Muscle of arm (tissue), 14 donors: ENCODE measurements at places on chromosomes 3 and 15. TPM values are rescaled to one million over a fixed set of nuclear protein-coding genes. Genes with fewer than 3 reads are reported as not detected.

SLC27A2 gene
- 0.21 TPM for polyA plus RNA-seq

GP5 gene
- polyA plus RNA-seq: 0.20 TPM

DUOXA2 gene
- polyA plus RNA-seq: not detected

TOPAZ1 gene
- polyA plus RNA-seq: not detected

GPR160 gene
- 5.7 TPM for polyA plus RNA-seq

RTP1 gene
- polyA plus RNA-seq: 0.46 TPM

ITIH1 gene
- not detected for polyA plus RNA-seq

LRRC31 gene
- polyA plus RNA-seq: 8.3 TPM

ECE2 gene
- polyA plus RNA-seq: not detected

PGBD4 gene
- polyA plus RNA-seq: 1.9 TPM

APPL1 gene
- polyA plus RNA-seq: 45.8 TPM

PIGZ gene
- polyA plus RNA-seq: 1.5 TPM

CHRM5 gene
- polyA plus RNA-seq: 0.04 TPM

GCSAM gene
- polyA plus RNA-seq: 0.75 TPM

CHDH gene
- polyA plus RNA-seq: 1.1 TPM

ZNF774 gene
- 3.9 TPM for polyA plus RNA-seq

P3H2 gene
- polyA plus RNA-seq: 64.3 TPM

CCR1 gene
- 2.1 TPM for polyA plus RNA-seq

FEZF2 gene
- not detected for polyA plus RNA-seq

NSUN3 gene
- polyA plus RNA-seq: 8.6 TPM

SAXO2 gene
- 1.5 TPM for polyA plus RNA-seq

TRA2B gene
- 136 TPM for polyA plus RNA-seq

SERPINI2 gene
- polyA plus RNA-seq: 0.16 TPM

SLC22A14 gene
- polyA plus RNA-seq: not detected

PODXL2 gene
- 10.5 TPM for polyA plus RNA-seq

DGKG gene
- polyA plus RNA-seq: 2.6 TPM

OR4M2 gene
- polyA plus RNA-seq: not detected

CACNA2D3 gene
- polyA plus RNA-seq: 4.9 TPM

TUSC7 gene
- not detected for polyA plus RNA-seq

GPR171 gene
- polyA plus RNA-seq: 0.20 TPM

GOLGA6A gene
- not detected for polyA plus RNA-seq

AP3B2 gene
- 0.35 TPM for polyA plus RNA-seq

LRRN1 gene
- polyA plus RNA-seq: 105 TPM

ENTPD3 gene
- polyA plus RNA-seq: 0.70 TPM

TP63 gene
- 34.9 TPM for polyA plus RNA-seq

AGBL1 gene
- 18.7 TPM for polyA plus RNA-seq

SCN11A gene
- 2.3 TPM for polyA plus RNA-seq

HHATL gene
- polyA plus RNA-seq: 75.4 TPM

NR2F2 gene
- polyA plus RNA-seq: 55.6 TPM

TAGLN3 gene
- polyA plus RNA-seq: not detected

RAF1 gene
- 88.2 TPM for polyA plus RNA-seq

CHCHD4 gene
- polyA plus RNA-seq: not detected

FSTL1 gene
- polyA plus RNA-seq: 1,478 TPM

SLC2A2 gene
- polyA plus RNA-seq: 0.48 TPM

A4GNT gene
- 0.07 TPM for polyA plus RNA-seq

CCDC66 gene
- 53.1 TPM for polyA plus RNA-seq

CCDC54 gene
- polyA plus RNA-seq: 3.3 TPM

LEKR1 gene
- not detected for polyA plus RNA-seq

KIF9 gene
- polyA plus RNA-seq: 7.6 TPM

RAD51 gene
- 12.9 TPM for polyA plus RNA-seq

ABI3BP gene
- polyA plus RNA-seq: 317 TPM
